ENCODE measurements at places on chromosomes 3 and 15.

- DNase-seq, result no peak
These were observed 44.5 kb downstream of the PCSK6 start for GRCh38 chr15:101444807-101445508.

- no peak for DNase-seq
These were observed 1.8 kb downstream of the EPM2AIP1 start for GRCh38 chr3:36991147-36991546.

DNA sequence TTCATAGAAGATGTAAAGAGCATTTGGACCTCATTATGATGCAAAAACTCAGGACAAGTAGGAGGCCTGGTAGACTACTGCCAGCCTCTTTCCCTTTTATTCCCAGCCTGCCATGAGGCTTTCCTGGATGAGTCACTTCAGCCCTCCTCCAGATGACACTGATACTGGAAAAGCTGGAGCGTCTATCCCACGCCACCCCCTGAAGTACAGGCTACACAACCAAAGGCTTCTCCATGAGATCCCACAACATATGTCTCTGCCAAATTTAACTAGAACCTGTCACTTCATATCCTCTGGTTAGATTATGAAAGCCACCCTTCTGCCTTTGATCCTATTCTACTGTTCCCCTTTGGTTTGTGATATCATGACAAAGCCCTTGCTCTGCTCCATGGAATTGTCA is 56.1 kb upstream of the CPNE4 start:
- peak; percentile 15 for DNase-seq

DNA sequence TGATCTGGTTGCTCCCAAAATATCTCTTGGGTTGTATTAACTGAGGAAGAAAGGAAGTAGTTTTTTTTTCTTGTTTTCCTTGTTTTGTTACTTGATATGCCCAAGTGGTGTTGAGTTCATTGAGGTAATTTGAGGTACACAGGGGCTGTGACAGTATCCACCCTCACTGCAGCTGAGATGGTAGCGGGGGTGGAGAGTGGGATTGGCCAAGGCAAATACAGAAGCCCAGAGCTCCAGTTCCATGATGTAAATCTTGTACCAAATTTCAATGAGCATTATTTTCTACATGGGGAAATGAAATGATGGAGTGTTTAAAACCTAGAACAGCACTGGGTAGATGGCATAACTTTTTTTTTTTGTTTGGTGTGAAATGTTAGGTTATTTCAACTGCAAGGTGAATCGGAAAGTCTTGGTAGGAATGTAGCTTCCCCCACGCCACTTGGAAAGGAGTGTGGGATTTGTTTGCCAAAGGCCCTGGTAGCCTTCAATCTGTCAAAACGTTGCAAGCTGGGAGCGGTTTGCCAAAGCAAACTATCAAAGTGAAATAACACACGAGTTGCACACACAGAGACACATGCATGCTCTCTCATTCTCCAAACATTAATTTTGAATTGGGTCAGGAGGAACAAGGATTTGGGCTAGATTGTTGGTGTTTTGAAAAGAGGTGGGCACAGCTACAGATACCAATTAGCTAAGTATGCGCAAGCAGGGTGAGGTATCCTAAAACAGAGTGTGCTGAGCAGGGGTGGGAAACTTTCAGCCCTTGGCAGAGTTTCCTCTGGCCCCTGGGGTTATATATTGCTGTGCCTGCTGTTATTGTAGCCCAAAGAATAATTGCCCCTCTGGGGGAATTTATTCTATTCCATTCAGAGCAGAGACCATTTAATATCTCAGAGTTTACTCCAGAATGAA is 34.6 kb downstream of the THSD4 start:
- DNase-seq, result no peak

DNA sequence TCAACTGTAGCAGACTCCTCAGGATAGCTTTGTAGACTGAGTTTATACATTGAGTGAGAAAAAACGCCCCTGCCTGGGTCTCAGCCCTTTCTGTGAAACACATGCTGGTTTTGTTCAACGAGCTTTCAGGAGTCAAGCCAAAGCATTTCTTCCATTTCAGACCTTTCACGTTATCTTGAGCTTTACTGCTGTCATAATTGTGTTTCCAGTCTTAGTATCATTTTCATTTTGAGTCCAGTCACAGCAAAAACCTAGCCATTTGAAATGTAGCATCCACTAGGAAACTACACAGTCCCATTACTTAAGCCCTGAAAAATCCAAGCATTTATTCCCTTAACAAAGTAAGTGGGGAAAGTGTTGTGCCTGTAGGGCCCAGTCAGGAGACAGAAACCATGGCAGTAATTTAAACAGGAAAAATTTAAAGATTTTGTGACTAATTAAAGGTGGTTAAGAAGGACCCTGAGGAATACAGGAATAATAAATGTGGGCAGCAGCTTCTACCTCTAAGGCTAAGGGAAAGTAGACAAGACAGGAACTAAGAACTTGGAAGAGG is 110.1 kb upstream of the ABHD17C start:
- no peak for DNase-seq
